EL (cell line): ENCODE measurements at places on chromosomes 4 and X.

DNA sequence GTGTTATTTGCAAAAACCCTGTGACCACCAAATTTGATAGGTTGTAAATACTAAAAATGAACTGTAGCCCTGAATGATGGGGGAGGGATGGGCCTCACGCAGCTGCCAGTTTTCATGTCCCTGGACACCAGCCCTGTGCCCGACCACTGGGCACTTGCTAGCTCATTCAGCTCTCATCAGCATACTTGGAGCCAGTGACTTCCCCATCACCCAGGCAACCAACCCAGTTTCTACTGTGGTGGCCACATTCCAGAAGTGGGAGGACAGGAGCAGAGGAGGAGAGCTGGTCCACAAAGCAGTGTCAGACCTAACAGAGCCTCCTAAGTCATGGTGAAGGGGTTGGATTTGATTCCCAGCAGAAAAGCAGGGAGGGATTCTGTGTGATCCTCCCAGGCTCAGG is 128.2 kb downstream of the CPEB2 start:
- DNase-seq, result no peak

GRCh38 chrX:113545040-113545439 is 704.4 kb upstream of the AMOT start:
- no peak for DNase-seq

- DNase-seq, result no peak
Observed at GRCh38 chr4:176470671-176471070, 150.9 kb downstream of the SPCS3 start.

GRCh38 chr4:35358001-35358584 is 886.2 kb downstream of the ARAP2 start:
- no peak for DNase-seq
